ENCODE measurements at places on chromosomes 3 and 15. TPM values are rescaled to one million over a fixed set of nuclear protein-coding genes. Genes with fewer than 3 reads are reported as not detected.

Gene MESP2
- not detected for total RNA-seq

Gene RARRES1
- 2.4 TPM for total RNA-seq

Gene MRAS
- total RNA-seq, result 29.7 TPM

Gene SCAMP5
- total RNA-seq, result 24.1 TPM

Gene ADAMTSL3
- not detected for total RNA-seq

Gene SAXO2
- 2.0 TPM for total RNA-seq

Gene POTEB3
- total RNA-seq, result not detected

Gene BCHE
- total RNA-seq, result 1.4 TPM

DNA sequence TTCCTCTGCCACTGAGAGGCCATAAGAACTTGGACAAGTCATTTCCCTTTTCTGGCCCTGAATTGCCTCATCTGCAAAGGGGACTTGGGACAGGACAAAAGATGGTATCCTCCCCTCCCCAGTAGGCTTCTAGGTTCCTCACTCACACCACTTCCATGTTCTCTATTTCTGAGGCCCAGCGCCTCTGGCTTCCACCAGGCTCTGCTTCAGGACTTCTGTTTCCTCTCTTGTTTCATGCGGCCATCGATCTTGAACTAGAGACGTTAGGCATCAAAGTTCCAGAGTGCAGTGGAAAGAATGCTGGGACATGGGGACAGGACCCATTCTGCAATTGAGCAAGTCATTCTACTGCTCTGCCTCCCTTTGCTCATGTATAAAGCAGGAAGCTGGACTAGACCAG lies 1.7 kb downstream of the TM4SF4 start:
- no peak overlapping the region for H3K27ac ChIP-seq
- DNase-seq, result no peak
- H3K4me3 ChIP-seq, result no peak overlapping the region

DNA sequence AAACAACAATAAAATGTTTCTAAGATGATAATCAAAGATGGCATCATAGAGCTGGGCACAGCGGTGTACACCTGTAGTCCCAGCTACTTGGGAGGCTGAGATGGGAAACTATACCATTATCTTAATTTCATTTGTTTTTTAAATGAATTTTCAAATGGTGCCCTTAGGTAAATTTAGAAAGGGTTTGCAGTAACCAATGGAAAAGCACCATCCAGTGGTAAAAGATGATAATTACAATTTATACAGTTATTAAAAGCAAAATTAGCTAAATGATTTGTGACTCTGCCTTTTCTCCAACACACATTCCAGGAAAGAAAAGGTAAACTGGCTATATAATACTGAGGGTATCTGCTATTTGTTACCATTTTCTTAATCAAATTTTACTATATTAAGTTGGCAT lies 14.4 kb upstream of the ANKRD28 start:
- no peaks in the 10 kb centered on the region for H3K36me3 ChIP-seq
- no peak overlapping the region for H3K27ac ChIP-seq
- no peaks in the 10 kb centered on the region for H3K27me3 ChIP-seq
- DNase-seq, result no peak

DNA sequence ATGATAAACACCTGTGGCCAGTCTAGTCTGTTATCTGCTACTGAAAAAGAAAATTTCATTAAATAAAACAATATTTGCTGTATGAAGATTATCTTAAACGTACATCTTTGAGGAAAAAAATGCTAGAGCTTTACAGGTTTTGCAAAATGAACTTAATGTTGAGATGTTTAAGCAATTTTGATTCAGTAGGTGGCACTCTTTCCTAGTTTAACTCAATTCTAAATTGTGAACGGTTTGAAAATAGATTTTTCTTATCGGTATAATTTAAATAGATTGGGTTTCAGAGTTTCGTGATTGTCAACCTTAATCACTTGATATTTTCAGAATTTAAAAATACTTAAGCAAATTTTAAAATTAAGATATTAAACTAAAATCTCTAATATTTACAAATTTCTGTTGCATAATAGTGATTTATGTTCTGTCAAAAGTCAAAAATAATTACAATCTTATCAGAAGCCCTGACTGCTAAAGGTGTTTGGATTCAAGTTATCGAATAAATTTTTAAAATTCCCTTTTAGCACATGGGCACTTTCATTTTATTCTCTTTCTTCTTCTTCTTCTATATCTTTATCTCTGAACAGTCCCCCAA lies 7.0 kb upstream of the RNF111 start:
- peaks cover 4% of the 10 kb centered on the region for H3K4me1 ChIP-seq
- no peak for DNase-seq
- no peaks in the 10 kb centered on the region for H3K36me3 ChIP-seq
- no peak overlapping the region for H3K27ac ChIP-seq
- peaks cover 43% of the 10 kb centered on the region for H3K27me3 ChIP-seq
- no peak overlapping the region for H3K4me3 ChIP-seq

- H3K27me3 ChIP-seq, result no peaks in the 10 kb centered on the region
- no peaks in the 10 kb centered on the region for H3K4me1 ChIP-seq
- no peak overlapping the region for H3K27ac ChIP-seq
- no peaks in the 10 kb centered on the region for H3K36me3 ChIP-seq
- H3K4me3 ChIP-seq, result no peak overlapping the region
- no peak for DNase-seq
These were observed 650.6 kb downstream of the ZPLD1 start for GRCh38 chr3:103085465-103085864.

GRCh38 chr15:90994059-90994416 lies 297 bp downstream of the PRC1 start:
- H3K4me3 ChIP-seq, result peak overlapping the region; percentile 100
- H3K4me1 ChIP-seq, result peaks cover 31% of the 10 kb centered on the region
- peaks cover 13% of the 10 kb centered on the region for H3K36me3 ChIP-seq
- no peak for DNase-seq
- H3K27ac ChIP-seq, result peak overlapping the region; percentile 100

GRCh38 chr3:114660124-114660523 lies 366.3 kb downstream of the TIGIT start:
- peak overlapping the region; percentile 49 for H3K4me3 ChIP-seq
- H3K27me3 ChIP-seq, result no peaks in the 10 kb centered on the region
- peak overlapping the region; percentile 94 for H3K27ac ChIP-seq
- peaks cover 7% of the 10 kb centered on the region for H3K36me3 ChIP-seq
- no peak for DNase-seq

- H3K27ac ChIP-seq, result peak overlapping the region; percentile 76
- peaks cover 2% of the 10 kb centered on the region for H3K36me3 ChIP-seq
- DNase-seq, result no peak
- H3K4me1 ChIP-seq, result peaks cover 25% of the 10 kb centered on the region
- H3K27me3 ChIP-seq, result no peaks in the 10 kb centered on the region
These were observed 78.3 kb downstream of the EEFSEC start for GRCh38 chr3:128231606-128232005.

- H3K27ac ChIP-seq, result peak overlapping the region; percentile 92
- H3K4me3 ChIP-seq, result peak overlapping the region; percentile 87
- no peaks in the 10 kb centered on the region for H3K27me3 ChIP-seq
- DNase-seq, result no peak
- no peaks in the 10 kb centered on the region for H3K36me3 ChIP-seq
These were observed 425 bp upstream of the FYTTD1 start for GRCh38 chr3:197749315-197749600.

DNA sequence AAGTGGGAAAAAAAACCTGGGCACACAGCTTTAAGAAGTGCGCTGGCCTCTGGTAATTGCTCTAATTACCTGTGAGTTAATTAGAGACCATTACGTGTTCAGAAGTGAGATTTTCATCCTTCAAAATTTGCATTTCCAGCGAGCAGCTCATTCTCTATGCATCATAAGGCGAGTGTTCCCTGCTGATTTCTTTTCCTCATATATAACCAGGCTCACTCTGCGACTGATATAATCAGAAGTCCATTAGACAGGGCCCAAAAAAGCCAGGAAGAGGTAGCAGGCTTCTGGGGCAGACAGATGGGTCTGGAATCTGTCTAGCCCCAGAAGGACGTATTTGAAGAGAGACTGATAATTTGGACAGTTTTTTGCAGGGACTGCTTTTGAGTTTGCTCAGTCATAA lies 158.7 kb downstream of the MTHFS start:
- H3K4me3 ChIP-seq, result no peak overlapping the region
- DNase-seq, result no peak
- H3K27me3 ChIP-seq, result no peaks in the 10 kb centered on the region
- H3K36me3 ChIP-seq, result no peaks in the 10 kb centered on the region

DNA sequence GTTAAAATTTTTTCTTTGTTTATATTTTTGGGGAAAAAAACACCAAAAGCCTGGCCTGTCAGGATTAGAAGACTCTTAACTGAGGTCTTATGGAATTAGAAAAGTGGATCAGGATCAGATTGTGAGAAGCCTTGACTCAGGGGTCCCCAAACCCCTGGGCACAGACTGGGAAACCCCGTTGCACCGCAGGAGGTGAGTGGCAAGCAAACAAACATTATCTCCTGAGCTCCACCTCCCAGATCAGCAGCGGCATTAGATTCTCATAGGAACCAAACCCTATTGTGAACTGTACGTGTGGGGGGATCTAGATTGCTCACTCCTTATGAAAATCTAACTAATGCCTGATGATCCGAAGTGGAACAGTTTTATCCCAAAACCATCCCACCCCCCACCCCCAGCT lies 117.2 kb downstream of the TCF12 start:
- no peak overlapping the region for H3K27ac ChIP-seq
- no peak overlapping the region for H3K4me3 ChIP-seq
- H3K27me3 ChIP-seq, result no peaks in the 10 kb centered on the region
- H3K4me1 ChIP-seq, result peaks cover 30% of the 10 kb centered on the region

- no peak overlapping the region for H3K4me3 ChIP-seq
- DNase-seq, result no peak
- H3K27me3 ChIP-seq, result no peaks in the 10 kb centered on the region
- H3K36me3 ChIP-seq, result peaks cover 1% of the 10 kb centered on the region
- no peak overlapping the region for H3K27ac ChIP-seq
- H3K4me1 ChIP-seq, result peaks cover 13% of the 10 kb centered on the region
These were observed 111.8 kb upstream of the LYSMD4 start for GRCh38 chr15:99845009-99845408.

- H3K27me3 ChIP-seq, result no peaks in the 10 kb centered on the region
- peak overlapping the region; percentile 87 for H3K27ac ChIP-seq
- DNase-seq, result no peak
- H3K36me3 ChIP-seq, result peaks cover 4% of the 10 kb centered on the region
- H3K4me1 ChIP-seq, result peaks cover 62% of the 10 kb centered on the region
- H3K4me3 ChIP-seq, result peak overlapping the region; percentile 66
These were observed 60.2 kb downstream of the PIAS1 start for GRCh38 chr15:68114356-68114755.

GRCh38 chr15:65258375-65259262 lies 28.1 kb downstream of the PARP16 start:
- no peaks in the 10 kb centered on the region for H3K27me3 ChIP-seq
- no peak for DNase-seq
- H3K36me3 ChIP-seq, result peaks cover 36% of the 10 kb centered on the region

- H3K4me1 ChIP-seq, result no peaks in the 10 kb centered on the region
- peaks cover 7% of the 10 kb centered on the region for H3K27me3 ChIP-seq
- no peak overlapping the region for H3K27ac ChIP-seq
- H3K4me3 ChIP-seq, result no peak overlapping the region
These were observed 342.3 kb upstream of the CFAP20DC start for GRCh38 chr3:59392116-59392515.

DNA sequence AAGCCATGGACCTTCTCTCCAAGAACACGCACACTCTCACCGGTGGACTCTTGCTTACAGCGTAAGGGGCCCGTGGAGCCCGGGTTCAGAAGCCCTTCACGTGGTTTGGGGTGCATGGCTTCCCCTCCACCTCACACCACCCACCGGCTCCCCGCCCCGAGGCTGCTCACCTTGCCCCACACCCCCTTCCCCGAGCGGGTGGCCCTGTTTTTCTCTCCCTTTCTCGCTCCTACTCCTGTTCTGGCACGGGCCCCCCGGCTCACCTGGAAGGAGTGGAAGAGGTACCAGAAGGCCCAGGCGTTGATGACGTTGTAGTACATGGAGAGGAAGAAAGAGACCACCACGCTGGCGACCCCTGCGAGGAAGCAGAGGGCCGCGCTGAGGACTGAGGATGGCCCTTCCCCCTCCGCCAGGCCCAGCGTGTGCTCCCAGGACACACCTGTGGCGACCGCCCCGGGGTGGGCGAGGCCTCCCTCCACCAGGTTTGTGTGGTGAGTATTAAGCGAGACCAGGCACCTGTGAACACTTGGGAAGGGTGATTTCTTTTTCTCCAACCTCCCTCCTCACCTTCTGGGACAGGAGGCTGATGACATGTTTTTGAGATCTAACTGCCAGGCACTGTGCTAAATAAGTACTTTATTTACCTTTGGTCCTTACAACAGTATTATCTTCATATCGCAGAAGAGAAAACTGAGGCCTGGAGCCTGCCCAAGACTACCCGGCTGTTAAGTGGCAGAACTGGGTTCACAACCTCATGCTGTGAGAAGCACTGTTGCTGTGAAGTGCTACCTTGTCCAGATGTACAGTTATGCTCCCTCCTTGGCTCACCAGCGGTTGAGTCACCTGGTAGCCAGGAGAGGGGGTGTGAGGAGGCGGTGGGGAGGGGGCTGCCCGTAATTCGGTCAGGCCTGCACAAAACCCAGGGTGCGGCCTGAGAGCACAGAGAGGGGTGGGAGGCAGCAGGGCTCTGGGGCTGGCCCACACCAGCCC lies 16.3 kb downstream of the SLC6A20 start:
- peaks cover 32% of the 10 kb centered on the region for H3K27me3 ChIP-seq
- no peaks in the 10 kb centered on the region for H3K4me1 ChIP-seq
- H3K36me3 ChIP-seq, result no peaks in the 10 kb centered on the region
- no peak overlapping the region for H3K27ac ChIP-seq
- H3K4me3 ChIP-seq, result no peak overlapping the region

GRCh38 chr3:124635169-124635539 lies 95.1 kb upstream of the UMPS start:
- H3K36me3 ChIP-seq, result peaks cover 2% of the 10 kb centered on the region
- DNase-seq, result no peak
- H3K27ac ChIP-seq, result no peak overlapping the region
- no peaks in the 10 kb centered on the region for H3K27me3 ChIP-seq
- no peaks in the 10 kb centered on the region for H3K4me1 ChIP-seq
- H3K4me3 ChIP-seq, result no peak overlapping the region

DNA sequence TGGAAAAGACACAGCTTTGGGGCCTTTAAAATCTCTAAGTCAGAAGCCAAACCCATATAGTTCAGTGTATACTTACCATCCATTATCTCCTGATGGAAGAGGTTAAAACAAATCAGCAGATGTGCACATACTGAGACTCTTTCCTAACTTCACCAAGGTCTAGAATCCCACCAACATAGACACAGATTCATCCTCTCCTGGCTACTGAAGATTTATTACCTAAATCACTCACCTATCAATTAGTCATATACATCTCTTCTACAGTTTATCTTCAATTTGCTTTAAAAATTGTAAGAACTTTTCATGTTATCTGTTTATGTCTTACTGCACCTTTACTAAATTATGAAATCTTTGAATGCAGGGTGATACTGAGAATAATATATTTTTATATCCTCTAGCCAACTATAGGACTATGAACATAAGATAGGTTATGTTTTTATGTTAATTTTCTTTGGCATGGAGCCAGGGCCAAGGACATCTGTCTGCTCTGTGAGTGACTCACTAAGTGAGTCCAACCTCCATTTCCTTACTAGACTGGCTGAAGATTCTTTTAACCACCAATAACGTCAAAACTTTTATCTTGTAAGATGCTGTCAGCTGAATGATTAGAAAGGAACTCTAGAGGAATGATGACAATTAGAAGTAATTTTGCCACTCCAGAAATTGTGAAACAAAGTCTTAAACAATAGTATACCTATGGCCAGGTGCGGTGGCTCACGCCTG lies 397.6 kb downstream of the FOXP1 start:
- H3K27ac ChIP-seq, result no peak overlapping the region
- no peak overlapping the region for H3K4me3 ChIP-seq
- DNase-seq, result no peak
- H3K4me1 ChIP-seq, result peaks cover 25% of the 10 kb centered on the region
- H3K36me3 ChIP-seq, result peaks cover 24% of the 10 kb centered on the region
- H3K27me3 ChIP-seq, result no peaks in the 10 kb centered on the region

- no peaks in the 10 kb centered on the region for H3K27me3 ChIP-seq
- no peak overlapping the region for H3K4me3 ChIP-seq
- no peaks in the 10 kb centered on the region for H3K36me3 ChIP-seq
- H3K4me1 ChIP-seq, result peaks cover 16% of the 10 kb centered on the region
- H3K27ac ChIP-seq, result no peak overlapping the region
These were observed 52.9 kb upstream of the MEX3B start for GRCh38 chr15:82098674-82099073.

All from osteocyte (in vitro differentiated cells).